ENCODE measurements at places on chromosomes 4 and X.

DNA sequence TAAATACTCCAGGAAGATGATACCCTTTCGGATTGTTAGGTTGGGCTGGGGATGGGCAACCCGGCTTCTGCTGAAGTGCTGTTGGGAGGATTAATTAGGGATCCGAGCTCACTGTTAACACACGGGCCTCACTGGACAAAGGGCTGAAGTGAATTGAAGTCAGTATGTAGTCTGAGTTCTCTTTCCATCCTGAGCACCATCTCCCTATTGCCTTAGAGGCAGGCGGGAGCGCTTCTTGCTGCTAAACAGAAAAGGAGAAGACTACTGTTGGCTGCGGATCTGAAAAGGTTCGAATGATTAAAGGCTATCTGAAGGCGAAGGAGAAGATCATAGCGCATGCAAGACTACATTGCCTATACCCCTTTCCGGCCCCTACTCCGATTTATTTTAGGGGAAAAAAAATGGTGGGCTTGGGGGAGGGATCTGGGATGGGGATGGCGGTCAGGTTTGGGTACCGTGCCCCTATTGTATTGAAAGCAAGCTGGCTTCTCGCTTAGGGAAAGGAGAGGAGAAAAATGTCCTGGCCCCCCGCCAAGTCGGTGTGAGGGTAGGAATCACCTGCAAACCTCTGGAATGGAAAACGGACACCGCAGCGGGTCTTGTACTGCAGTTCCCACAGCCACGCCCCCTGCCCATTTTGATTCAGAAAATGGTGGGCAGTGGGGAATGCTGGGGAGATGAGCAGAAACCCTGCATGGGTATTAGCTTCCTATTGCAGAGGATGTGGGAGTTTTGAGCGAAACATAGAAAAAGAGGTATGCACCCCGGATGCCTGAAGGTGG lies 22.3 kb downstream of the MORF4L2 start:
- DNase-seq, result no peak

DNA sequence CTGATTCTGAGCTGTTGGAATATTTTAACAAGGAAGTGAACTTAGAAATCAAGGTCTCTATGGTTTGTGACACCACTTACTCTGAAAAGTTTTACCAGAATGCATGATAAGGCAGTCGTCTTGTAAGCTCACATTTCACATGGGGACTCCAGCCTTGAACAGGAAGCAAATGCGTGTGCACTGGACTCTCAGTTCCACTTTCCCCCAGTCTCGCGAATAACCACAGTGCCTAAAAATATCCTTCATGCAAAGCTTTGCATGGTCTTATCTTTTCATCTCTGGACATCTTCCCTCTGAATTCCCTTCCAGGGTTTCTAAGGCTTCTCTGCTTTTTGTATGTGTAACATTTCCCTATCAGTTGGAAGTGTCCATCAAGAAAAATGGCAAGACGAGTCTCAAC lies 581.8 kb downstream of the NLGN4X start:
- DNase-seq, result no peak

- no peak for DNase-seq
Observed at GRCh38 chrX:103248553-103248952, 6.4 kb downstream of the TCEAL8 start.

GRCh38 chrX:49042581-49043219 lies 457 bp downstream of the TFE3 start:
- no peak for DNase-seq

DNA sequence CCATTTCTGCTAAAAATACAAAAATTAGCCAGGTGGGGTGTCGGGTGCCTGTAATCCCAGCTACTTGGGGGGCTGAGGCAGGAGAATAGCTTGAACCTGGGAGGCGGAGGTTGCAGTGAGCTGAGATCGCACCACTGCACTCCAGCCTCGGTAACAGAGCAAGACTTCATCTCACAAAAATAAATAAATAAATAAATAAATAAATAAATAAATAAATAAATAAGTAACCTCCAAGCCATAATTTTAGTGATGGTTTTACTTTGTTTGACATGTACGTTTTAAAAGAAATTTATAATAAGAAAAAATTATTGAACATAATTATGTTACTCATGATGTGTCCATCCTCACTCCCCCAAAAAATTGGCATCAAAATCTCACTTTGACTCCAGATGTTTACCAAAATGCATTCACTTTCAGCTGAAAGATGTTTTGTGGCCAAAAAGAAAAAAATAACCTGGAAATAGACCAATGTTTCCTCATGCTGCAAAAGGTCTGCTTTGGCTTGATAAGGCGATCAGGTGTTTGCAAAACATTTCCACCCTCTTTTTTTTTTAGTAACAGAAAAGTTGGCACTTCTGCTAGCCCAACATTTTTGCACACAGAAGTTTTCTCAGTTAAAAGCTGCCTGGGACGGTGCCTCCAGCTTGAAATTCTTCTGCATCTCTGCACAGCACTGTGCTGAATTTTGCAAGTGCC lies 42.2 kb upstream of the DHRSX start:
- DNase-seq, result no peak

DNA sequence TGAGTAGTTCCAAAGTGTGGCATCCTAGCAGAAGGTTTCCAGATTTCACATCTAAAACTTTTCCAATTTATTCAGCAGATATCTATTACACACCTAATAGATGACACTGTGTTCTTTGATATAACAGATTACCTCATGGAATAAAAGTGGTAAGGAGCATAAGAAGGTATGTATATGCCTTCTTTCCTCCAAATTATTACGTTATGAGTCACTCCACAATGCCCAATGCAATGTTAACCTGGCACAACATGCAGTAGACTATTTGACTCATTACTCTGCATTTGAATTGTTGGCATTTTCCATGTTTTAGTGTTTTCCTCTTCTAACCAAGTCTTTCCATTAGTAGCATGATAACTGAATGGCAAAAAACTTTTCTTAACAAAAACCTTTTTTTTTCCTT lies 383.6 kb downstream of the ADGRL3 start:
- DNase-seq, result no peak

GRCh38 chrX:72634331-72634730 lies 61.7 kb upstream of the HDAC8 start:
- no peak for DNase-seq

- DNase-seq, result no peak
Observed at GRCh38 chrX:103063918-103064434, at the start of gene BEX1. Gene BEX1 (minus strand): TSS chrX:103064171. CDS start chrX:103063274, 897 bp downstream.

DNA sequence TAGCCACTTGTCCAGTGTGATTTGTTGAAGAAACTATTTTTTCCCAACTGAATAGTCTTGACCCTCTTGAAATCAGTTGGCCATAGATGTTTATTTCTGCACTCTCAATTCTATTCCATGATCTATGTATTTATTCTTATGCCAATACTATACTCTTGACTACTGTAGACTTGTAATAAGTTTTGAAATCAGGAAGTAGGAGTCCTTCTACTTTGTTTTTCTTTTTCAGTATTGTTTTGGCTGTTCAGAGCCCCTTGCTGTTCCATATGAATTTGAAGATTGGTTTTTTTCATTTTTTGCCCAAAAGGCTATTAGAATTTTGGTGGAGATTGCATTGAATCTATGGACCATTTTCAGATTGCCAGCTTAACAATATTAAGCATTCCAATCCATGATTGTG lies 10.2 kb downstream of the SAP30 start:
- DNase-seq, result no peak

- DNase-seq, result no peak
Observed at GRCh38 chr4:17665346-17665745, 50.9 kb downstream of the MED28 start.

- no peak for DNase-seq
Observed at GRCh38 chr4:7347981-7348380, 86.7 kb downstream of the PSAPL1 start.

DNA sequence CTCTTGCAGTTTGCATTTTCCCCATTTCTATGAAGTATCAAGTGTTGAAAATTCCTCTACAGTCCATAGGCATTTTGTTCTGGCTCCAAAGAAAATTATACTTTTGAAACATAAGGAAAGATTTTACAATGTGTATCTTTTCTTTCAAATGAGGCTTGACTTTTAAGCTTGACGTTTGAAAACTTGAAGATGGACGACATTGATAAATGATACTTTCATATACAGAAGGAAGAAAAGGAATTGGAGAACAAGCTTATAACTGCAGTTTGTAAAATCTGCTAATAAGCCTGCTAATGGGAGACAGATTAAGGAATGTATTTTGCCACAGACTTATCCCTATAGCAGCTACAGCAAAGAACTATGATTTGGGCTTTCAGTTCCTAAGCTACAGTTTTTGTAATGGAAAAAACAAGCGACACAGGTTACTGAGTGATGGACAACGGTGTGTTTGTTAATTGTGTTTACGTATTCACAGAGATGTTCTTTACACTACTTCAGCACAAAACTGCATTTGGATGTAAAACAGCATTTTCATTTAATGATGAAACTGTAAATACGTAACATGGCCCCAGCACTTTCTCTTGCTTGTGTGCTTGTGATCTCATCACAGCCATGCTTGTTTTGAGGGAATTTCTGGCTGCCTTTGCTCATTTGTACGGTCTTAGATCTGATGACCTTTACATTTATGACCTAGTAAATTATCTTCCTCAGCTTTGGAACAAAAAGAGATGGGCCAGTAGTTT lies 83.2 kb upstream of the FAT1 start:
- DNase-seq, result no peak

- DNase-seq, result no peak
Observed at GRCh38 chr4:48131736-48132135, 2.3 kb downstream of the TXK start.

- no peak for DNase-seq
Observed at GRCh38 chrX:13179100-13179499, 134.7 kb upstream of the FAM9C start.

DNA sequence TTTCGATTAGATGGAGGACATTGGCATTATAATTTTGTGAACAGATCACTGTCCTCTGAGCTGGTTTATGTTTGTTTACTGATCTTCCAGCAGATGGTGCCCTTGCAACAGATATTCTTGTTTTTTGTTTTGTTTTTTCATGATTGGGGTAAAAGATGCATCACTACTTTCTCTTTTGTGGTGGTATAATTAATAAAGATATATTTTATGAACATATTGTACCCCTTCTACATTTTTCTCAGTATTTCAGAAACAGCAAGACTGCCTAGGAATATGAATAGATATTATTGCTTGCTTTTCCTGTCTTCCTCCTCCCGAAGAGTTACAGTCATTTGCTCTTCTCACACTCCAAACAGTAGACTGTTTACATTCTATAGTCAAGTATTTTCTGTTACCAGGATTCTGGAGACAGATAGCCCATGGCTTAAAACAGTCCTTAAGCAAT lies 905.2 kb downstream of the TRAM1L1 start:
- DNase-seq, result no peak

- DNase-seq, result no peak
Observed at GRCh38 chrX:142312591-142312990, 107.5 kb upstream of the MAGEC2 start.

GRCh38 chr4:171629737-171630136 lies 183.5 kb upstream of the GALNTL6 start:
- DNase-seq, result no peak

GRCh38 chrX:44025555-44025954 lies 52.4 kb upstream of the NDP start:
- no peak for DNase-seq

- peak; percentile 10 for DNase-seq
Observed at GRCh38 chr4:185039508-185040273, 21.4 kb downstream of the HELT start.

GRCh38 chr4:103030791-103031190 lies 11.3 kb upstream of the SLC9B1 start:
- DNase-seq, result no peak

DNA sequence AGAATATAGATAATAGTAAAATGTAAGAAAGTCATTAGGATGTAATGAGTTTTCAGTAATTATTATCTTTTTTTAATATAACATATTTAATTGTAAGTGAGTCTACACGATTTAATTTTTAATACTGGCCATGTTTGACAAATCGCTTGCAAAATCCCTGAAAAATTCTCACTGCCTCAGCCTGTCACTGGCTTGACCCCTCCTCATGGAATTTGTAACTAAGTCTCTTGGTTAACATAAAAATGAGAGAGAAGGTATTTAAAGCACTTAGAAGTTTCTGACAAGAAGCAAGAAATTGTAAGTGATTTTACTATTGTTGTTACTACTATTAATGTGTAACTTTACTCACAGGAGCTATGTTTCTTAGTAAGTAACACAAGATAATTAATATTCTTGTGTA lies 237.9 kb upstream of the GK2 start:
- no peak for DNase-seq

GRCh38 chr4:19438233-19438632 lies 813.5 kb upstream of the SLIT2 start:
- DNase-seq, result no peak

GRCh38 chr4:3121110-3121509 lies 46.6 kb downstream of the HTT start:
- DNase-seq, result no peak

GRCh38 chrX:2658585-2659292 lies 32.4 kb upstream of the CD99 start:
- no peak for DNase-seq

- DNase-seq, result no peak
Observed at GRCh38 chr4:151644622-151645021, 116.2 kb downstream of the GATB start.

DNA sequence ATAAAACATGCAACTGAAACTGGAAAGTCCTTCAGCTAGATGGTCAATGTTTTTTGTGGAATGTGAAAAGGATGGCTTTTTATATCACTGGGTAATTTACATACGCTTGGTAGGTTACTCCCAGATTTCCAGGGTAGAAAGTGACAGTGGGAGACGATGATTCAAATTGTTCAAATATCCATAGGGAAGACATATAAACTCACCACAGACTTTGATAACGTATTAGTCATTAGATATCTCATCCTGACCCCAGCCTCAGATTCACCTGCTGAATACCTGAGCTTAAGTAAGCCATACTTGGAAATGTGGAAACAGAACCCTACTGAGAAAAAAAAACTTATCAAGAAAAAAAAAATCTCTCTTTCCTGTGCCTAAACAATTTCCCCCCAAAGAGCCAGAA lies 169.4 kb downstream of the ZNF674 start:
- DNase-seq, result no peak

DNA sequence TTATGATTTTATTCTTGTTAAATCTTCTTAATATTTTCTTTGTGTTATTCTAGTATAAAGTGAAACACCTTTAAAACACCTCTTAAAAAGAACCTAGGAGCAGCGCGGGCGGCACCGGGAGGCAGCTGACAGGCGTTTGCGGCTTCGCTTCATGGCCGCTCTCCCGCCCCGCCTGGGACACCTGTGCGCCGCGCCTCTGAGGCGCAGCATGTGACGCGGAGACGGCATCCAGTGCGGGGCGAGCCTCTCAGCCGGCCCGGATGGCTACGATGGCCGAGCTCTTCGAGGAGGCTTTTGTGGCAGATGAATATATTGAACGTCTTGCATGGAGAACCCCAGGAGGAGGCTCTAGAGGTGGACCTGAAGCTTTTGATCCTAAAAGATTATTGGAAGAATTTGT lies 1592.7 kb downstream of the TECRL start:
- DNase-seq, result no peak

DNA sequence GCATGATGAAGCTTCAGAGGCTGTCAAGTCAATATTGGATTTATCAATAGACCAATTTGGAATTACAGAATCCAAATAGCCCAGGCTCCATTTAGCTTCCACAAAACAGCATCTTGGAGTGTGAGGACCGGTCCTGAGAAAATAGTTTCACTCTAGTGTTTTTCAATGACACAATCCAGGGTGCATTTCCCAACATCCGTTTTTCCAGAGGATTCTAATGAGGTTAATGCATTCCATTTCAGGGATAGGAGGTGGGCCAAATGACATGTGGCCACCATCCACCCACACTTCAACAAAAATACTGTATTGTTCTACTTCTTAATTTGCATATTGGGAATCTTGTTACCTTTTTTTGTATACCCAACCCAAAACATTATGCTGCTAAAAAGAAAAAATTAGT lies 229.8 kb upstream of the LDB2 start:
- no peak for DNase-seq

- DNase-seq, result no peak
Observed at GRCh38 chr4:72489267-72489666, 79.8 kb downstream of the ADAMTS3 start.

GRCh38 chr4:169334335-169334734 lies 63.6 kb upstream of the SH3RF1 start:
- DNase-seq, result no peak

Data from stimulated activated CD8-positive, alpha-beta memory T cell treated with anti-CD3 and anti-CD28 coated beads, Interleukin-7, amount 100 ng/mL, for 1 hour (primary cell).